ENCODE measurements at places on chromosomes 4 and X. TPM values are rescaled to one million over a fixed set of nuclear protein-coding genes. Genes with fewer than 3 reads are reported as not detected.

NEUROG2 gene
- not detected for total RNA-seq

SATL1 gene
- not detected for total RNA-seq

MBNL3 gene
- total RNA-seq: 1.1 TPM

FDCSP gene
- total RNA-seq: not detected

TMSB15A gene
- 32.8 TPM for total RNA-seq

Data from IMR-90 (cell line).